ENCODE measurements at places on chromosomes 3 and 15.

DNA sequence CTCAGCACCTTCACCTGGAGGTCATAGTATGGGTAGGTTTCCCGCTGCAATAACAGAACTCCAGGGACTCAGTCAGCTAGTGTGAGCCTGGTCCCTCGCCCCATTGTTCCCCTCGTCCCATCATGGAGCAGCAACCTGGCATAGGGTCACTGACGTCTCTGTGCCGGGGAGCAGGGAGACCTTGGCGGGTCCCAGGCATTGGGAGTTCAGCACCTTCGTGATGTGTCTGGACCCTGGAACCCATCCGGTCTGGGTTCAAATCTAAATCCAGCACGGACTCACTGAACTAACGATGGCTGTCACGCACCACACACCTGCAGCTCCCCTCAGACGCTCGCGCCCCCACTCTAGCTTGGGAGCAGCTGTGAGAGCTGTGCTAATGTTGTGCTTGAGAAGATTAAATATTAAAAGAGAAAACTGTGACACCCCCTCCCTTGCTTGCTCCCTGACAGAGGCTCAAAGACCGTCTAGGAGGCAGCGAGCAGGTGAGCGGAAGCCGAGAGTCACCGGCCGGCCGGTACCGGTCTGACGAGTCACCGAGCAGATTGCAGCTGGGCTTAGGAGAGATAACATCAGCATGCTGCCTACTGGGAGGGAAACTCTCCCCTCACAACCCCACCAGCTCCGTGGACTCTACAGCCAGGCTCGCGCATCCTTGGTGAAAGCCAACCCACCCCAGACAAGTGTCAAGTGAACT is 742 bp downstream of the PLA2G4F start:
- DNase-seq = peak; percentile 58

- DNase-seq = no peak
Observed at GRCh38 chr3:122458992-122459391, 43.1 kb upstream of the WDR5B start.

DNA sequence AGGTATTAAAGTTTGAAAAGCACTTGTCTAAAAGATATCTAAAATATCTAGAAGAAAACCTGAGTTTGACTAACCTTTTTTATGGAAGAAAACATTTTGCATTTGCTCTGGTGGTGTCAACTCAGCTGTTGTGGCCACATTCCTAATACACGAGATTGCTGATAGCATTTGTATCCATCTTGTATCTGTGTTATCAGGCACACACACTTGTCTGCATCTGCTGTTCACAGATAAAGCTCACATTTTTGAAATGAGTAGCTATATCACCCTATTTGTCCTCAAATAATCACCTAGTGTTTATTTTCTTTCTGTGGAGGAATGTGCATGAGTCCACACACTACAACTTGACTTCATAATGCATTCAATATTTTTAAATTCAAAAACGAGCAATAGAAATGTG is 632.3 kb upstream of the NR2F2 start:
- no peak for DNase-seq

- DNase-seq = no peak
Observed at GRCh38 chr3:117681619-117682018, 972.0 kb downstream of the TUSC7 start.
